ENCODE measurements at places on chromosomes 12 and 14.

DNA sequence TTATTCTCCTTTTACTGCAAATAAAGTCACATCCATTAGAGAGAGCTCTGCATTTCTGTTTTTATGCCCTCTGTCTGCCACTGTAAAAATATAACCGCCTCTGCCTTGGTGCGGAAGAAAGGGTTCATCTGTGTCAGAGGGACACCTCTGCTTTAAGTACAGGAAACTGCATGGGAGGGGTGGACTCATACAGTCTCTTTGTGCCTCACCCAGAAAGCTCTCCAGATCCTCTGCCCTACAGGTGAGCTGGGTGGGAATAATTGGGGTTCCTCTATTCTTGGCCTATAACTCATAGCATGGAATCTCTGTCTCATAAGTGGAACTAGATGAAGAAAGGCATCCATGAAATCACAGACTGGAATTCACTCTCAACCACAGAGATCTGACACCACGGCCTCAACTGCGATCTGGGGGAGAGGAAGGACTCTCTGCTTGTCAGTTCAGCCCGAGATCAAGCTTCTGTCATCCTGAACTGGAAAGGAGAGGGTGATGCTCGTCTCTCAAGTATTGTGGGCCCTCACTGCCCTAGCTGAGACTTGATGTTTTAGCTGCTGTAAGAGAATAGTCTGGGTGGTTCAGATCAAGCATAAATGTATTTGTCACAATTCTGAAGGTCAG is 702.3 kb downstream of the TMEM121 start:
- no peak for DNase-seq

GRCh38 chr12:119666226-119666795 is 1.6 kb upstream of the PRKAB1 start:
- no peak for DNase-seq

DNA sequence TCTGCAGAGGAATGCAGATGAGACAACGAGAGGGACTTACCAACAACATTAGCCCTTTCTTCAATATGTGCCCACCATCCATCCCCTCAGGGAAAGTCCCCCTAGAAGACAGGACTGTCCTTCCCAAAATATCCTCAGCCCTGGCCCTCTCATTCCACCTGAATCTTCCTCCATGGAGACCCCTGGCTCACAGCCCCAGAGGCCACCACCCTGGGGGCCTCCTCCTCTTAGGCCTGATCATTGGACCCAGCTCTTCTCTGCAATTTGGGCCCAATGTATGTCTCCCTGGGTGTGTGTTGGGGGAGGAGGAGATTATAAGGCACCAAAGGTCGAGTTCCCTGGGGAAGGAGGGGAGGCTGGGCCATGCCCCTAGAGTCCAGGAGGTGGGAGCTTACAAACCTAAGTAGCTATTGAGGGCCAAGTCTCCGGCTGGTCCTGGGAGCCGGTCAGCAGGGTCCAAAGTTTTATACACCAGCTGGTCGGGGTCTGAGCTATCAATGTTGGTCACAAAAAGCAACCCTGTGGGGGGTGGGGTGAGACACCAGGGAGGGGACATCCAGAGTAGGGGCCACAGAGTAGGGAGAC is 8.1 kb downstream of the ITGA7 start:
- DNase-seq = no peak

DNA sequence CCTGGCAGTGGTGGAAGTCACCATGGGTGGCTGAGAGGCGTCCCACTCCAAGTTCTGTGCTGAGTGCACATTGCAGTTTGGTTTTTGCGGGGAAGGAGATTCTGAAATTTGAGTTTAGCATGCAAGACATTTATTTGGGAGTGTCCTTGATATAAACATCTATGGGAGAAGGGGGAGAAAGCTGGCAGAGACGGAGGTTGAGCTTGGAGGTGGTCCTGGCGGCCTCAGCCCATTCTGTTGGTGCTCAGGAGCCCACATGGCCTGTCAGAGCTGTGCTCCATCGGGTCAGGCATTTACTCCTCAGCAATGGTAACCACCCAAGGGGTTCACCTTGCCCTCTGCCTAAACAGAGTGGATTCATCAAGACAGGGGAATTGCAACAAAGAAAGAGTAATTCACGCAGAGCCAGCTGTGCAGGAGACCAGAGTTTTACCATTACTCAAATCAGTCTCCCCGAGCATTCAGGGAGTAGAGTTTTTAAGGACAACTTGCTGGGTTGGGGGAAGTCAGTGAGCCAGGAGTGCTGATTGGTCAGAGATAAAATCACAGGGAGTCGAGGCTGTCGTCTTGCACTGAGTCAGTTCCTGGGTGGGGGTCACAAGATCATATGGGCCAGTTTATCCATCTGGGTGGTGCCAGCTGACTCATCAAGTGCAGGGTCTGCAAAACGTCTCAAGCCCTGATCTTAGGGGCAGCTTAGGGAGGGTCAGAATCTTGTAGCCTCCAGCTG is 323.3 kb upstream of the TMEM132C start:
- DNase-seq = no peak

GRCh38 chr12:116074686-116075085 is 202.8 kb downstream of the MED13L start:
- no peak for DNase-seq

DNA sequence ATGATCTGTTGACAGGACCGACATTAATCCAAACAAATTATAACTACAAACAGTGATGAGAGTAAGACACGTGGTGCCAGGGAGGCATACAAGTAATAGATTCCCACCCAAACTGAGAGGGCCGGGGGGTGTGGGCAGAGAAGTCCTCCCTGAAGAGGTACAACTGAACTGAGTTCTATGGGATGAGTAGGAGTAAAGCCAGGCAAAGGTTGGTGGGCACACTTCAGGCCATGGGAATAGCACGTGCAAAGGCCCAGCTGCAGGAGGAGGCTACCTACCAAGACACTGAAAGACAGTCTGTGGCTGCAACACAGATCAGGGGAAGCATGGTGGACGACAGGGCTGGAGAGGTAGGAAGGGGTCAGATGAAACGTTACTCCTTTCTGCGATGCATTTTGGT is 22.0 kb upstream of the VWF start:
- DNase-seq = no peak

GRCh38 chr12:57899010-57899662 is 42.2 kb upstream of the ATP23 start:
- peak; percentile 53 for DNase-seq

GRCh38 chr14:22556021-22556989 is 32.7 kb downstream of the DAD1 start:
- peak; percentile 89 for DNase-seq

DNA sequence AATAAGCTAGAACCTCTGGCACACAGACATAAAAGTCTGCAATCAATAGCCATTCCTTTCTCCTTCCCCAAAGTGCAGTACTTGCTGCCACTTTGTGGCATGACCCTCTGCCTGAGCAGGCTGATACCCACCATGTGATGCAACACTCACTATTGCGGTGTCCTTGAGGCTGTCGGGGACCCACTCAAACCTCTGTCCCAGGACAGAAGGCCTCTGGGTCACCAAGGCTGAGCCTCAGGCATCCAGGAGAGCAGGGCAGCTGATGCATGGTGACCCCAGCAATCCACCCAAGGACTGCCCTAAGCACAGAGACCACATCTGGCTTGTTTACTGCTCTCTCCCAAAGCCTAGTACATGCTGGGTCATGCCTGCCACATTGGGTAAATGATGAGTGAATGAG is 114.2 kb downstream of the DPF3 start:
- DNase-seq = no peak

DNA sequence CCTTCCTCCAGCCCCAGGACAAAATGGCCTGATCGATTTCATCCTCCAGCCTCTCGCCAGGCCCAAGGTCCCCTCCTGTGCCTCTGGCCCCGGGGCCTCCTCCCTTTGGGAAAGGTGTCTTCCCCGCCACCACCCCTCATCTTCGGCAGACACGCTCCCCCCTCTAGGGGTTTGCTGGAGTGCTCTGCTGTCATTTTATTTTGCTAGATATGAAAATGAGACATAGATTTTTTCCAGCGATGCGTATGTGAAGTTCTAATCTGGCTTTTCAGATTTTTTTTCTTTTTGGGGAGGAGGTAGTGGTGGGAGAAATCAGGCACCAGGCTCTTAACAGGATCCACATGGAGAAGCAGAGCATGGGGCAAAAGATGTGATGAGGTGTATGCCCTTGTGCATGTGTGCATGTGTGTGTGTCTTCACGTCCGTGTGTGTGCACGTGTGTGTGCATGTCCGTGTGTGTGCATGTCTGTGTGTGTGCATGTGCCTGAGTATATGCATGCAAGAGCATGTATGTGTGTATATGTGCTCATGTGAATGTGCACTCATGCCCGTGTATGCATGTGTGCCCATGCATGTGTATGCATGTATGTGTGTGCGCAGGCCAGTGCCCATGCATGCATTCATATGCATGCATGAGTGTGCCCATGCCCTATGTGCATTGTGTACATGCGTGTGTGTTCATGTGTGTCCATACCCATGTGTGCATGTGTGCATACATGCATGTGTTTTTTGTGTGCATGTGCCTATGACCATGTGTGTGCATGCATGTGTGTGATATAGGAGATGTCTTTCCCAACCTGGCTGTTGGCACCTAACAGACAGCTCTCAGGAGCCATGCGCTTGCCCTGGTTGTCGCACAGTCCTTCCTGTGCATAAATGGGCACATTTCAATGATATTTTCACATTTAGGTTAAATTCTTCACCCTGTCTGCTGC is 203.0 kb downstream of the RBM19 start:
- no peak for DNase-seq

DNA sequence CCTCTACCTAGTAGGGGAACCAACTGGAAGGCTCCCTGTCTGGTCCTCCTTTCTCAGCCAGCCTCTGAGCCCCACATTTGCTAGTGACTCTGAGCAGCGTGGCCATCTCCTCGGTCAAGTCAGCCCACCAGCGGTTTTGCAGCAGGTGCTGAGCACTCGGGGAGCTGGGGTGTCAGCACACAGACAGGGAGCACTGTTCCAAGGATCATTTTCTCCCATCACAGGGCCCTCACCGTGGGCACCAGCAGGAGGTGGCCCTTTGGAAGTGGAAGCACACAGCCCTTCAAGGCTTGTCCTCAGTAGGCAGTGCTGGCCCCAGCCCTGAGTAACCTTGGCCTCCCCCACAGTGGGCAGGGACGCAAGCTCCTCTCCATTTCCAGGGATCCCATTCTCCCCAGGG is 24.1 kb upstream of the EML1 start:
- DNase-seq = no peak

DNA sequence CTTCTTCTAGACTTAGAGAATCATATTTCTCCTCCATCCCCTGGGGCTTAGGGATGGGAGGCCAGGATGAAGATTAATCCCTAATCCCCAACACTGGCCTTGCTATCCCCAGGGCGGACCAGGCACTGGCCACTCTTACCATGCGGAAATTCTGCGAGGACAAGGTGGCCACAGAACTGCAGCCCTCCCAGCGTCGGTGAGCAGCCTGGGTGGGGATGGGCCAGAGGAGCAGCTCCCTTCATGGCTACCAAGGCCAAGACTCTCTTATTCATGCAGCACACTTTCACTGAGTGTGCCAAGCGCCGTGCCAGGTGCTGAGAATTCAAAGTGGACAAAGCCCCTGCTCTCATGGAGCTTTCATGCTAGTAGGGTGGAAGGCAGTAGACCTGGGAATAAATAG is 7.0 kb downstream of the TNS2 start:
- no peak for DNase-seq

Measured in stimulated activated CD8-positive, alpha-beta memory T cell treated with anti-CD3 and anti-CD28 coated beads, Interleukin-4, amount 100 ng/mL, for 1 hour (primary cell).